A172 (cell line): ENCODE measurements at places on chromosomes 7 and 10.

DNA sequence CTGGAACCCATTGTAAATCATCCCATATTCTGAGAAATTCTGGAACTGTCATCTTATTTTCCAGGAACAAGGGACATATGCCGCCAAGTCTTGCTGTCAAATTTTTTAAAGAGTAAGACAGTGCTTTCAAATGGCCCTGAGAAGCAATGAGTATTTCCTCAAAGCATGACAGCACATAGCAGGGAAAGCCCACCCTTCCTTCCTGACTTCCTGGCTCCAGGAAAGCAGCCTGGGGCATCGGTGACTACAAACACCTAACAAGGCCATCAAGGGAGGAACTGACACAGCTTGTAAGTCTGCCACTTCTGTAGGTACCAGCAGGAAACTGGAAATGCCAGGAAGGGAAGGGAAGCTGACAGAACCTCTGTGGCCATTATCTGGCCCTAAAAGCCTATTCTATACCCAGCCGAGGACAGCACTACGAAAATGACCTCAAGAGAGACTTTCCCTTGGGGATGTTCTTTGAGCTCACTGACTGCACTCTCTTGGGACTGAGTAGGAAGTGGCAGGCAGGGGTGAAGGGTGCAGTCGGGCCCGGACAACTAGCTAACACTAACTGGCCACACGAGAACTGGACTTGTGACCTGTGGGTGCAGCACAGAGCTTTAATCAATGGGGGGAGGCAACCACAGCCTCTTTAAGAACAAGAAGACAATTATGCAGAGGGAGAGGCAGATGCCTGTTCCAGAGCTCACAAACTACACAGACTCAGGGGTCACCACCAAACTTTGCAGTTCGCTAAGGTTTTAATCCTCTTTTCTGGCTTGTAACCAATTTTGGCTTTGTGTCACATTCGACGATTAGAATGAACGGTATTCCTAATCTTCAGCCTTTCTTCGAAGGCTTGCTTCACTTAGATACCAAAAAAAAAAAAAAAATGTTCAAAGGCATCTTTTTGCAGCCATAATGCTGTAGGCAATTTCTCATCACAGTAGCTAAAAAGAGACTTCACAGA is 52.0 kb downstream of the GRB10 start:
- peak; percentile 17 for DNase-seq

DNA sequence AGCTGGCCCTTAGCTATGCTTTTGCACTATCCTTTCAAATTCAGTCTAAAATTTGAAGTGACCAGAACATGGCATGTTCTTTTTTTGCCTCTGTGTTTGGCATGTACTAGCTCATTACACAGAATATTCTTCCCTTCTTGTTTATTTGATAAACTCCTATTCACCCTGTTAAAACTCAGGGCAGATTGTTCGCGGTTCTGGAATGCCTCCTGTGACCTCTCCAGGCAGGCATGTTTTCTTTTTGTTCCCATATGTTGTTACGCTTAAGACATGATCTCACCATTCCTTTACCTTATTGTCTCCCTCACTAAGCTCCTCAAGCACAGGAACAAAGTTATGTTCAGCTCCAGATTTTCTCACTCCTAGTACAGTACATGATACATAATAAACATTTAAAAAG is 181.7 kb downstream of the CCSER2 start:
- DNase-seq, result peak; percentile 26

DNA sequence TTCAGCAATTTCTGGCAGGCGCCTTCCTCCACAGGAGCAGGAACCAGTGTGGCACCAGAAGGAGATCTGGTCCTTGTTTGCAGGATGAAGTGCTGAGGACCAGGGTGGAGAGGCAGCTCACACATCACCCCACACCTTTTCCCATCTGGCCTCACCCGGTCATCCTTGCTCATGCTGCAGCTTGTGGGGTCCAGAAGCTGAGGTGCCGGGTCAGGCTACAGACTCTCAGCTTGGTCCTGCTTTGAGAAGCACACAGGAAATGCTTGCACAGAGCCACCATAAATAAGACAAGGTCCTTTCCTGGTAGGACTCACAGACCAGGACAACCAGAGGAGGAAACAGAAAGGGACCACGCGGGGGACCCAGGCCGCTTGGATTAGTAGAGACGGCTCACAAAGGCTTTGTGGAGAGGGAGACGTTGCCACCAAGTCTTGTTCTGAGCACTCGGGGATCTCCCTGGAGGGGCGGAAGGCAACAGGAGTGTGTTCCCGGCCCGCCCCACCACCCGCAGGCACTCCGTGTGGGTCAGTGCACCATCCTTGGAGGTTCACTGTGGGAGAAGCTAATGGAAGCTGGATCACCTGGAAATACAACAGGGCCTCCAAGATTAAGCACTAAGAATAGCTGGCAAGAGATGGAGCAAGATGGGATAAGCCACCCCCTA is 29.6 kb upstream of the EN2 start:
- no peak for DNase-seq

- DNase-seq, result peak; percentile 72
Observed at GRCh38 chr10:103757531-103758293, 97.7 kb downstream of the SH3PXD2A start.

GRCh38 chr10:31897506-31897905 is 31.1 kb downstream of the ARHGAP12 start:
- no peak for DNase-seq

GRCh38 chr7:116918704-116919103 is 34.6 kb upstream of the ST7 start:
- no peak for DNase-seq

GRCh38 chr10:101646364-101646763 is 48.6 kb downstream of the FBXW4 start:
- no peak for DNase-seq

DNA sequence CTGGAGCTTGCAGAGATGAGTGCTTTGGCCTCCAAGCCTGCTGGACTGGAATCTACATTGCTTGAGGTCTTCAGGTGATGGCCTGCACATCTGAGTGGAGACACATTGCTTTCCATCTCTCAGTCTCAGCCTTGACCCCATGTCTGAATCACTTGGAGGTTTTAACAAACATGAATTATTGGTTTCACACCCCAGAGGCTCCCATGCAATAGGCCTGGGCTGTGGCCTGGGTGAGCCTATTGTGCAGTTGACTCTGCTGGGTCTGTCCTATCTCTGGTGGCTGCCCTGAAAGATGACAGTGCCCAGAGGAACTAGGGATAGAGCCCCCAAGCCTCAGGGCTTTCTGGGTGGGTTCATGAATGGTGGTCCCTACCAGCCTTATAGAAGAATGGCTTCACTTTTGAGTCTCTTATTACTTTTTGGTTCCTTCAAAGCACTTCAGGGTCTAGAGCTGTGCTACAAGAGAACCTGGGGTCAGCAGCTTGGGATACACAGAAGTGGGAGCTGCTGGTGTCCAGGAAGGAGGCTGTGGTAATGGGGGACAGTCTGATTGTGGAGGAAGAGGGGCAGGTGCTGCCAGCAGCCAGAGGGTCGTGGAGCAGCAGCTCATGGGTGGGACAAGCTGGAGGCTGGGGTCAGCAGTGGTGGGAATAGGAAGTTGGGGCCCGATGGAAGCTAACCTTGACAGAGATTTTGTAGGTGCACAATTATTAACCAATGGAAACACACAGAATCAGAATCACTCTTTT is 5.5 kb downstream of the RAMP3 start:
- no peak for DNase-seq

DNA sequence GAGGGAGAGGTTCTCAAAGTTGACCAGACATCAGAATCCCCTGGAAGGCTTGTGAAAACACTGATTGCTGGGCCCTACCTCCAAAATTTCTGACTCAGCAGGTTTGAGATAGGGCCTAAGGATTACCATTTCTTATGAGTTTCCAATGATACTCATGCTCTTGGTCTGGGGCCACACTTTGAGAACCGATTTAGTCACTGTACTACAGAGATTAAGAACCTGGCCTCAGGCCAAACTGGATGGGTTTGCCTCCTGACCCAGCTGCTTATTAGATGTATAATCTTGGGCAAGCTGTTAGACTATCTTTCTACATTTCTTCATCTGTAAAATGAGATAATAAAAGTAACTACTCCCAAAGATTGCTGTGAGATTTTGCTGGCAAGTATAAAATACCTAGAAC is 77.1 kb upstream of the SCIN start:
- DNase-seq, result peak; percentile 29

DNA sequence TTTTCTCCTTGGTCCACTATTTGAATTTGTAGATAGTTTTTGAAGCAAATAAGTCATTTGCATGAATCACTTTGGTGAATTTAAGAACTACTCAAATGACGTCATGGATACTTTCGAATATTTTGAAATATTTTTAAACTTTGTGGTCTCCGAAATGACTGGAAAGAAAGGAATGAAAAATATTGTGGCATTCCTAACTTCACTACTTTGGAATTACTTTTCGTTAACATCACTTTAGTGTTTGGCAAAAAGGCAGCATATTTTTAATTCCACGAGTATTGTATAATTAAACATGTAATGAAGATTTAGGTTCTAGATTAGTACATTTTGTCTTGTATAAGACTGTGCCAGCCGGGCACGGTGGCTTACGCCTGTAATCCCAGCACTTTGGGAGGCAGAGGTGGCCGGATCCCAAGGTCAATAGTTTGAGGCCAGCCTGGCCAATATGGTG is 35.3 kb upstream of the ZRANB1 start:
- DNase-seq, result peak; percentile 70

- no peak for DNase-seq
Observed at GRCh38 chr7:126804604-126805003, 448.1 kb downstream of the GRM8 start.
